Tibial artery (tissue), 4 donors: ENCODE measurements at places on chromosomes 12 and 14.

GRCh38 chr12:46100551-46101484, 110.4 kb upstream of the SCAF11 start:
- DNase-seq: no peak

- no peak for DNase-seq
These were observed 780.2 kb upstream of the TBX3 start for GRCh38 chr12:115464111-115464581.

DNA sequence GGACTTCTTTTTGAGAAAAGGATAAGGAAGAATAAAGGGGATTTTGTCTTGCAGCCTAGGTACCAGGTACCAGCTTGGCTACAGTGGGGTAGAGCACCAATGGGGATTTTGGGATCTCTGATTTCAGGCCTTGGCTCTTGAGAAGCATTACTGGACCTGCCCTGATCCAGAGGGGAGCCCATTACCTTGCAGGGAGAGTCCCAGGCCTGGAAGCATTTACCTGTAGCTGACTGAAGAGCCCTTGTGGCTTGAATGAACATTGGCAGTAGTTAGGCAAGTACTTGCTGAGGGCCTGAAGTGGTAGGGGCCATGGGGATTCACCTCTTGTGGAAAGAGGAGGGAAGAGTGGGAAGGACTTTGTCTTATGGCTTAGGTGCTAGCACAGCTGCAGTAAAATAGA, 308.2 kb upstream of the FBXO33 start:
- DNase-seq: no peak

DNA sequence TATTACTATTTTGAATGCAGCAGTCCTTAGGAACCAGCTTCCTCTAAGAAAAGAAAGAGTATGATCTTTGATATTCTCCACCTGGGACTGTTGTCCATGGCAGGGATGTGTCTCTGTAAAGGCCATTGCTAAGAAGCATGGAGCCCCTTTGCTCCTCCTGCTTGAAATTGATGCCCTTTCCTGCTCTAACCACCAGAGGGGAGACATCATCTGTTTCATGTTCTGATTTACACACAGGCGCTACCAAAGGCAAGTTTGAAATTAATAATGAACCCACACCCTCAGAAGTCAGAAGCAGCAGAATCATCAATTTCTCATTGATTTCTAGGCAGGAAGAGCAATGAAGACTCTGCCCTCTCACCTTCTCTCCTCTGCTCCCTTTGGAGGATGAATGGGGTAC, 253.8 kb downstream of the RMST start:
- DNase-seq: no peak

GRCh38 chr12:130462558-130463274, 125.0 kb downstream of the PIWIL1 start:
- no peak for DNase-seq
